NCI-H2029 treated with DMSO at 0.1 percent for 48 hours (cell line): ENCODE measurements at places on chromosomes 16 and 17.

DNA sequence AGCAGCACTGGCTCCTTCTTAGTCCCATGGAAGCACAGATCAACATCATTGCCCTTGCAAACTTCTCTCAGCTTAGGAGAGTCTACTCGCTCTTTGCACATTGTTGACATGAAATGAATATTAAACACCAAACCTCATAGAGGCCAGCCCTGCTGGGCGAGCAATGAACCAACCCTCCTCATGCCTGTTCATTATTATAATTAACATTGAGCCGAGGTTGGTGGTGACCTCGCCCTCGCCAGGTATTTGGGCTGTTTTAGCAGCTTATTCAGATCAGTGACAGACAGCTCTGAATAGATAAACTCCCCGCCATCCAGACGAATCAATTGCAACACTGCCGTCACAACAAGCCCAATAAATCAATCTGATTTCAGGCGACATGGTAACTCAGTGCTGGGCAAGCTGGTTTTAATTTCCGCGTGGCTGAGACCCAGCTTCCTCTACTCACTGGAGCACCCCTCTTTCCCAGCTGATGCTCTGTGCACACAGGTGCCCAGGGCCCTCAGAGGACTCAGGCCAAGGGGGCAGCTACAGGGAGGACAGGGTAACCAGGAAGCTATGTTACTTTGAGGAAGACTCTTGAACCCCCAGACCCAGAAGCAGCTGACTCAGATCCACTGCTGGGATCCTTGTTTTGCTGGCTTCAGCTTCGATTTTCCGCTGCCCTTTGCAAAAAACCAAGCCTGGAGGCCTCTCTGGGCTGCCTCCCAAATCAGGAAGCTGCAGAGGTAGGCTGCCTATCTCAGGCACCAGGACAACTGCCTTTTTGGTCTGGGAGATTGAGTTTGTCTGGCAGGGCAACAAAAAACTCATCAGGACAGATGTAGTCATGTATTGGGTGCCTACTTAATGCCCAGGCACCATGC, 10.7 kb upstream of the SEZ6 start:
- DNase-seq = no peak

- no peak for DNase-seq
Observed at GRCh38 chr17:2369551-2370210, 31.2 kb downstream of the MNT start.

DNA sequence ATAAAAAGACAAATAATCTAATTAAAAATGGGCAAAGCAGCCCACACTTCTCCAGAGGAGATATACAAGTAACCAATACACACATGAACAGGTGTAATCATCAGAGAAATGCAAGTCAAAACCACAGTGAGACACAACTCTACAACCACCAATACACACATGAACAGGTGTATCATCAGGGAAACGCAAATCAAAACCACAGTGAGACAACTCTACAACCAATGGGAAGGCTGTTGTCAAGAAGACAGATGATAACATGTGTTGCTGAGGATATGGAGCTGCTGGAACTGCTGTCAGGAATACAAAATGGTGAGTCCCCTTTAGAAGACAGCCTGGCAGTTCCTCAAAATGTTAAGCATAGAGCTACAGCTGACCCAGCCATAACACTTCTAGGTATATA, 22.5 kb upstream of the ENGASE start:
- no peak for DNase-seq

DNA sequence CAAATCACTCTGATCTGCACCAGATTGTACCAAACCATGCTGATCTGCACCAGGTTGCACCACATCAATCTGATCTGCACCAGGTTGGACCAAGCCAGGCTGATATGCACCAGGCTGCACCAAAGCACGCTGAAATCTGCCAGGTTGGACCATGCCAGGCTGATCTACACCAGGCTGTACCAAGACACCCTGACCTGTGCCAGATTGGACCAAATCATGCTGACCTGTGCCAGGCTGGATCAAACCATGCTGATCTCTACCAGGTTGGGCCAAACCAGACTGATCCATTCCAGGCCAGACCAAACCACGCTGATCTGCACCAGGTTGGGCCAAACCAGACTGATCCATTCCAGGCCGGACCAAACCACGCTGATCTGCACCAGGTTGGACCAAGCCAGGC, 15.5 kb downstream of the QRICH2 start:
- DNase-seq = no peak

DNA sequence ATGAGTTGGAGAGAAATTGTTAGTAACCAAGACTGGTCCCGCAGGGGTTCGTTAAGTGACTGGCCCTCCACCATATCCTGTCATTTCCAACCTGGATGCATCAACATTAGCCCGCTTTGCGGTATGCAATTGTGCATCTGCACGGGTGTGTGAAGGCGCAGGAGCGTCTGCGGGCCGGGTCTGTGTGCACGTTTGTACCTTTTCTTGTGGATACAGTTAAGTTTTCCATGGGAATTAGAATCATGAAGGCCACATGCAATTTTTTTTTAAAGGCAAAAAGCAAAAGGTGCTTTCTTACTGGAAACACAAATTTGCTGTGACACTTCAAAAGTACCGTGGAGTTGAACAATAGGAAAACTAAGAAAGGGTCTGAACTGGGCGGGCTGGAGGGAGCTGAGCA, 355.4 kb upstream of the ZFHX3 start:
- DNase-seq = no peak
